Activated naive CD4-positive, alpha-beta T cell treated with anti-CD3 and anti-CD28 coated beads, Interleukin-2, amount 50 U/mL, for 16 hours (primary cell): ENCODE measurements at places on chromosomes 3 and 15.

GRCh38 chr15:69794645-69795469, 302.9 kb downstream of the TLE3 start:
- no peak for DNase-seq

DNA sequence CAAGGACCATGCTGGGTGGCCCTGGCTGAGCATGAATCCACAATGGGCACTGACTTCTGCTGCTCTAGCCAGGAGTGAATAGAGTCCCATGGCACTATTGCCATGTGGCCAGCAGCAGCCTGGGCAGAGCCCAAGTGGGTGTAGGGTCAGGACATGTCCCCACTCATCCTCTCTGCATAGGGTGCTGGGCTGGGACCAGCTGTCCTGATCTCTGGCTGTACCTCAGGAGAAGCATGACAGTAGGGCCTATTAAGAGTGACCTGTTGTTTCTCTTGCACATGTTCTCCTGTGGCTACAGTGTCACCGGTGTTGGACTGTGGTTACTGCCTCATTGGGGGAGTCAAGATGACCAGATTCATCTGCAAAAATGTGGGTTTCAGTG, 46.9 kb downstream of the DLEC1 start:
- no peak for DNase-seq

- DNase-seq: no peak
These were observed 50.1 kb downstream of the MAGI1 start for GRCh38 chr3:65988411-65989180.

- no peak for DNase-seq
These were observed 43.8 kb upstream of the C2CD4B start for GRCh38 chr15:62208884-62209283.

- DNase-seq: no peak
These were observed 314.1 kb upstream of the TGFBR2 start for GRCh38 chr3:30292192-30292893.

GRCh38 chr15:80153900-80154299, 1.1 kb downstream of the FAH start:
- no peak for DNase-seq

GRCh38 chr15:37789881-37790280, 144.6 kb upstream of the TMCO5A start:
- DNase-seq: no peak

GRCh38 chr3:156483426-156483825, 71.5 kb downstream of the SSR3 start:
- DNase-seq: peak; percentile 12

- no peak for DNase-seq
These were observed 63.1 kb downstream of the IFT57 start for GRCh38 chr3:108159105-108159504.
